ENCODE measurements at places on chromosomes 2 and 18.

- DNase-seq = no peak
Measured at GRCh38 chr2:104678181-104678580, 175.7 kb upstream of the POU3F3 start.

DNA sequence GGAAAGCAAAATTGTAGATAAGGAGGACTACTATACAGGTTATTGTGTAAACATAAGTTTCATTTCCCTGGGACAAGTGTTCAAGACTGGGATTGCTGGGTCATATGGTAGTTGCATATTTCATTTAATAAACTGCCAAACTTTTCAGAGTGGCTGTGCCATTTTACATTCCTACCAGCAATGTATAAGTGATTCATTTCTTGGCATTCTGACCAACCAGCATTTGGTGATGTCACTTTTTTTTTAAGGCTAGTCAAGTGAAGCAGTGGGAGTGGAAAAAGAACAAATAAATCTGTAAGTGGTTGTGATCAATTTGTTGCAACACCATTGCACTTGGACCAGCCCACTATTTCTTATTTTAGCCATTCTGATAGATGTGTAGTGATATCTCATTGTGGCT is 5.2 kb upstream of the CHCHD5 start:
- no peak for DNase-seq

DNA sequence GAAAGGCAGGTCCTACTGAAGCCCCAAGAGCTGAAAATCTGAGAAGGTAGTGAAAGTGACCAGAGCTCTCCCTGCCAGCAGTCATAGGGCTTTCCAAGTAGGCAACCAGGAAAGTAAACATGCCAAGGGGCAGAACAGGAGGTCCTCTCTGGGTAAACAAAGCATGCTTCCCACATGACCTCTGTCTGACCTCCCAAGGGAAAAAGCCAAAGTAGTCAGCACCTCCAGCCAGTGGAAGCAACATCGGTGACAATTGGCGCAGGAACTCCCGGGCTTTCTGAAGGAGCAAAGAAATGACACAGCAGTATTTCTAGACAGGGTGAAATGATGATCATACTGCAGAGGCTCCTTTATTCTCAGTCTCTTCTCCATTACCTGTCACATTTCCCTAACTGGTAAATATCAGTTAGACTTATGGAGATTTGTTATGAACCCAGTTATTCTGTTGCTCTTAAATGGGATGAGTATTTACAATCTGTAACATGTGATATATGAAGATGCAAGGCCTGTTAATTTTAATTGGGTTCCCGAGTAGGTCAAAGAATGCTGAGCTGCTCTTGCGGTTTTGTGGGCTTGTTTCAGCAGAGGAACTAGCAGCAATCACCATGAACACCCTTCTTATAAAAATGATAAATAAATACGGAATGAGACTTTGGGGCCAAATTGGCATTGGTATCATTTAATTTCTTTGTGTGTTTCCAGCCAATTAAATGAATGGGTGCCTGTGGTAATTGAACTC is 321.0 kb downstream of the RND3 start:
- DNase-seq = no peak

- no peak for DNase-seq
Measured at GRCh38 chr2:143607231-143608062, 478.2 kb downstream of the ARHGAP15 start.

- no peak for DNase-seq
Measured at GRCh38 chr18:26741048-26741447, 124.5 kb downstream of the AQP4 start.

DNA sequence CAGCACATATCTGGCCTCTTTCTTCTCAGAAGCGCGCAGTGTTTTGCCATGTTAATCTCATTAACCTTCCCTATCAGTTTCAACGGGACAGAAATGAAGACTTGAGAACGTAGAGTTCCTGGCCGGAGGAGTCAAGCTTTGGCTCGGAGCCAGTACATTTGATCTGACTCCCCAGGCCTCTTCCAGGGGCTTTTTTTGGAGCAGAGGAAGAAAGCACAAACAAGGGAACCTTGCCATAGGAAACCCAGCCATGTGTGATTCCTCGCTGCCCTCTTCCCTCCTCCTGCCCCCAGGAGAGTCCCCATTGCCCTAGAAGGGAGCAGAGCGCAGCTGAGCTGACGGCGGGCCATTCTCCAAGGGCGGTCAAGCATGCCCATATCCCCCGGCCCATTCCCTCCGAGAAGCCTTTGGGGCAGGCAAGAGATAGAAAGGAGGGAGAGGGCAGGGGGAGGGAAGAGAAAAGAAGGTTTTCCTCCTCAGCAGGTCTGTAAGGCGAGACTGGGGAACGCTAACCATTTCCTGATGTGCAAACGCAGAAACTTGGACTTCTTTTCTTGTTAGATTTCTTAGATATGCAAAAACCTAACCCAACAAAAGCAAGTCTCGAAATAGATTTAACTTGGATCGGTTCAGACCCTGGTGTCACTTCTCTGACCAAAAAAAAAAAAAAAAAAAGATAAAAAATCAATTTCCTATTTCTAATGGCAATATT is 63.7 kb upstream of the POU3F3 start:
- DNase-seq = no peak

- DNase-seq = no peak
Measured at GRCh38 chr2:40374543-40375240, 77.2 kb downstream of the SLC8A1 start.

GRCh38 chr2:11520092-11520693 is 13.7 kb upstream of the GREB1 start:
- DNase-seq = no peak

DNA sequence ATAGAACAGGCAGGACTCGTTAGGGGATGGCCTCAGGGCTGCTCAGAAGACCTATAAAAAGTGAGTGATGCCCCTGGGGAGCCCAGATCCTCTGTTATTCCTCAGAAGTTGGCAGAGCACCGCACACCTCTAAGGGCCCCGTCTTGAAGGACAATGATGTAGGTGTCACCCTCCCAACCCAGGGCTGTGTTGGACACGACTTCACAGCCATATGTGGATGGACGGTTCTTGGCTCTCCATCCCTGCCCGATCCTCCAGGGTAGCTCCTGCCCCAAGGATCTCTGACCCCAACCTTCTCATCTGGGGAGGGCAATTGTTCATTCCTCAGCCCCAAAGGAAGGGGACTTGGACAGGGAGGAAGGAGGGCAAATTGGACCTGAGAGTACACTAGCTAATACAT is 246.1 kb downstream of the DYSF start:
- DNase-seq = no peak

DNA sequence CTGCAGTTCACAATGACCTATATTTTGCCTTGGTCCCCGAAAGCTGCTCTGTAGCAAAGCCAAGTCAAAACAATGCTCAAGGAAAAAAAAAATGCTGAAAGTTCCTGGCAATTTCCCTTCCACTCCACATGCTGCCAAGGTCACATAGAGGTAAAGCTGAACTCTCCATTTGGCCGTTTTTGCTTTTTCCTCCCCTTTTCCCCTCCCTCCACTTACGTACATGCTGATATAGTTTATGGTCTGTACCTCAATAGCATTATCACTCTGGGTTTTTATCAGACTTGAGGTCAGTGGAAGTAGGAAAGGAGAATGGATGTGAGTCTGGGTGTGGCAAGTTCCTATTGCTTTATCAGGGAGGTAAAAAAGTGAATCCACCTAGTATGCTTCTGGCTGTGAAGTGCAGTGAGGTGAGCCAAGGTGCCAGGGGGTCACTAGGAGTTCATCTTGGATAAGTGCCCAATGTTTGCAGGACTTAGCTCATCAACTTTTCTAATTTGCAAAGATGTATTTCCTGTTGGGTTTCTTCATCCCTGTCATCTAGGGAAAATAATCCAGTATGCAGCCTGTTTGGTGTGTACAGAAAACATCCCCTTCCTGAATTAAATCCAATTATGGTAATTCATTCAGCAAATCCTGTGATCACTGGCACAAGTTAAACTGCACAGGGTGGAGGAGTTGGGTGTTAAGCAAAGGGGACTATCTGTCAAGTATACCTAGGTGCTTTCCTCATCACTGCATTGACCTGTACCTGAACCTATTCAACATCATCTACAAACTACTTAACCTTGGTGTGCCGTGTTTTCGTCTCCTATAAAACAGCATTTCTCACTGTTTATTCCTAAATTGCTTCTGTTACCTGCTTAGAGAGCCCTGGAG is 124.3 kb upstream of the CYP26B1 start:
- DNase-seq = no peak

GRCh38 chr2:45345331-45346234 is 265.5 kb downstream of the SRBD1 start:
- DNase-seq = no peak

- no peak for DNase-seq
Measured at GRCh38 chr18:30093376-30093775, 949.2 kb downstream of the DSC3 start.

DNA sequence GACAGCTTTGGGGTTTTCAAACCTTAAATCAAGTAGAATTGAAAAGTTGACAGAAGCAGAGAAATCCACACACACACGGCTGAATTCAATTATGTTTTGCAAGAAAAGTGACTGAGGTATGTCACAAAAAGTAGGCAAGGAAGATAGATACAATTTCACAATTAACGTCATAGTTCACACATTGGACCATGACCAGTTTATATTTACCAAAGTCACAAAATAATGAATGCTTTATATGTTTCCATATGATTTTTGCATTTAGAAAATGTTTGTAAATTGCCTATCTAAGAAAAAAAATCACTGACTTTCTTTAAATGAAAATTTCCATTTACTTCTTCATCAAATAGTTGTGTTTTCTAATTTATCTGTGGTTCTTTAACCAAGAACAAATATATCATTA is 29.4 kb upstream of the ZNF516 start:
- DNase-seq = no peak

DNA sequence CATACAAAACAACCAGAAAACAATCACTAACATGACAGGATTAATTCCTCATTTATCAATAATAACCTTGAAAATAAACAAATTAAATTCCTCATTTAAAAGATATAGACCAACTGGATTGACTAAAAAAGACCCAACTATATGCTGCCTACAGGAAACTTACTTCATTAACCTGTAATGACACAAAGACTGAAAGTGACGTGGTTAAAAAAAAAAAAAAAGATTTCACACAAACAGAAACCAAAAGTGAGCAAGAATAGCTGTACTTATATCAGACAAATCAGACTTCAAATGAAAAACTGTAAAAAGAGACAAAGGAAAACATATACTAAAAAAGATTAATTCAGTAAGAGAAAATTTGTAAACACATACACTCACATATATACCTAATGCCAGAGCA is 201.2 kb downstream of the CCDC178 start:
- DNase-seq = no peak

- DNase-seq = no peak
Measured at GRCh38 chr2:29657674-29658073, 263.7 kb downstream of the ALK start.

DNA sequence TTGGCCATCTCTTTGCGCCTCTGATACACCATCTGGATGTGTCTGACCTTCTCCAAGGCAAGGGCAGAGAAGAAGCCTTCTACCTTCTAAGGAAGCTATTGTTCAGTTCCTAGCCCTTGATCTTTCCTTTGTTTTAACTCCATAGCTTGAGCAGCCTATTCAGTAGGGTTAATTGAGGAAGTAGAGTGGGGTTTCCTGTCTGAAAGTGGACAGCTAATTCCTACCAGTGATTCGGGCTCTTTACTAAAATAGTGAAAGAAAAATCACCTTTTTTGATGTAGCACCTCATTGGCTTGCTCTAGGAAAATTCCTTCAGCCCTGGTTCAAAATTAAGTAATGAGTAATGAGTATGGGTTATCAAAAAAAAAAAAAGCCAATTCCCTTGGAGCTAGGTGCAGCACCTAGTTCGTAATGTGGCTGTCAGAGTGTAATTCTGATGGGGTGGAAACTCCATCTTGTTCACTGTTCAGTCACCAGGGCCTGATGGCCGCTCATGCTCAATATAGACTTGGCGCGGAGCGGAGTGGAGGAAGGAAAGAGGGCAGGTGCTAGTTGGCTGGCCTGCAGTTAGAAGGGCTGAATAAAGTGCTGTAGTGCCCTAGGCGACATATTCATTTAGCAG is 2.9 kb upstream of the MGAT5 start:
- DNase-seq = no peak

DNA sequence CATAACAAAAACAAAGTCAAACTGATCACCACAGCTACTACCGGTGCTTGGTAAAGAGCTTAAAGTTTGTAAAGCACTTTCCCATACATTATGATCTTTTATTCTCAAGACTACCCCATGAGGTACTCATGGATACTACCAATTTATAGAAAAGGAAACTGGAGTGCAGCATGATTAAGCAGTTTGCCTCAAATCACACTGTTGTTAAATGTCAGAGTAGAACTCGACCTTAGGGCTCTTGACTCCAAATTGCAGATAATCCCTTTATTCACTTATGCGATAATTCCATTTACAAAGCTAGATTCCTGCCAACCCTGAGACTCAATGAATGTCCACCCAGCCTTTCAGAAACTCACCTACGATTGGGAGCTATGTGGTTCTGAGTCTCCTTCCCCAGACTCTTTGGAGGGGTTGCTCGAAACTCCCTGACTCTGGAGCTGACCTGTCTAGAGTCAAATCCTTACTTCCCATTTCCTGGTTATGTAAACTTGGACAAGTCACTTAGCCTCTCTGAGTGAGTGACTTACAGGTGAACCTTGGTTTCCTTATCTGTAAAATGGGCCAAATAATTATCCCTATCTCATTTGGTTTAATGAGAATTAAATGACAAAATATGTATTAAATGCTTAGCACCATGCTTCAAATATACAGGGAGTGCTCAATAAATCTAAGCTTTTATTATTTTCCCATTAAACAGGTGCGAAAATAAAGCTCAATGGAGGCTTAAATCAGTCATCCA is 47.4 kb downstream of the PSD4 start:
- no peak for DNase-seq
